ENCODE measurements at places on chromosomes 16 and 17.
A peak's percentile ranks its signal among the peaks of the same experiment; 100 is the strongest.

DNA sequence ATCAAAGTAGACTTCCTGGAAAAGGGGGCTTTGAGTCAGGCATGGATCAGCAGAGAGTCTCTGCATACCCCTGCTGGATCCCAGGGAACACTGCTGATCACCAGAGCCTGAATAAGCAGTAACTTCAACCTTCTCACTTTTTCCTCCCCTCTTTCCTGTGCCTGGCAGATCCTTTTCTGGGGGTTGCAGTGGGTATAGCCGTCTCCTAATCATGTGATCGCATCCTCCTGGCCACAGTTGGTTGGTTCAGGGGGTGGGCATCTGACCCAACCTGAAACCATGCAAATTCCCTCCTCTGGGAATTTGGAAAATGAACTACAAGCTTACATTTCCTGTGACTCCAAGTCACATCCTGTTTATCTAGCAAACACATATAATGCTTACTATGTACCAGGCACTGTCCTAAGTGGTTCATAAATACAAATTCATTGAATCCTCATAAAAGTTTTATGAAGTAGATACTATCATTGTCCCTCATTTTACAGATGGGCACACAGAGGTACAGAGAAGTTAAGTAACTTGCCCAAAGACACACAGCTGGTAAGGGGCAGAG is 120.3 kb downstream of the AXIN2 start:
- no peak for DNase-seq

- peak; percentile 27 for DNase-seq
Observed at GRCh38 chr17:78817123-78817522, 23.5 kb downstream of the USP36 start.

DNA sequence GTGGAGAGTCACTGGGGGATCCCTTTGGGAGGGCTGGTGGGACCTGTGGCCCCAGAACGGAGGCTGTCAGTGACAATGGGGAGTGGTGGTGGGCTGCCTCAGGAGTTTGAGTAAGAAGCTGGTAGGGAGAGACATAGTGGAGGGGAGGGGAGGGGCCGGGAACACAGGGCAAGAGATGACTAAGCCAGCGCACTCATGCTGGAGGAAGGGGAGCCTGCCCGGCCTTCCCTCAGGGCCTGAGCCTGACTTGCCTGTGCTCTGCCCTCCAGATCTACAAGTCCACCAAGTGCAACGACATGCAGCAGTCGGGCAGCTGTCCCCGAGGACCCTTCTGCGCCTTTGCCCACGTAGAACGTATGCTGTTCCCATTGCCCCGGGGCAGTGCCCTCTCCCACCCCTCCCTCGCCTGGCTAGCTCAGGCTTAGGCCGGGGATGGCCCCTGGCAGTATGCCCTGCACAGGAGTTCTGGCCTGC is 29.3 kb downstream of the UNC13D start:
- DNase-seq, result no peak

GRCh38 chr17:79936641-79937381 is 97.6 kb upstream of the CBX4 start:
- DNase-seq, result no peak

DNA sequence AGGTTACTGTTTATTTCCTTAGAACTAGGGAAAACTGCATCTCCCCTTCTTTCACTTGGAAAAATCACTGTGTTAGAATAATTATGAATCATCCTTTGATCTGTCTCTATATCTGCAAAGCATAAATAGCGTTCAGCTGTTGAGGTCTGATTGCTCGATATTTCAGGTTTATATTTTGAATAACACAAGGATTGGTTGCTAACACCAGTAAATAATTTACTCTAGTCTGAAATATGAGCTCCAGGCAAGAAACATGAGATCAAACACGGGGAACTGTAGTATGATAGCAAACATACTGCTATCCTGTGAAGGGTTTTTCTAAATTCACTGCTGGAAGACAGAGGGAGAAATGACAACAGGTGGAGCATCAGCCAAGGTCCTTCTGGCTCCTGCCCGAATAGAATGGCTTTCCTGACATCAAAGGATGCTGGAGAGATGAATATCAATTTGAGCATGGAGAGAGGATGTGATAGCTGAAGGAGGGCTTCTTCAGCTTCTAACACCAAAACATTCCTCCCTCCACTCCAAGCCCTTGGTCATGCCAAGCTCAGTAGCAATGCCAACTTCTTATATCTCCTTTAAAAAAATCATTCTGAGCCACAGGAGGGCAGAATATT is 450.3 kb downstream of the SHISA9 start:
- no peak for DNase-seq

DNA sequence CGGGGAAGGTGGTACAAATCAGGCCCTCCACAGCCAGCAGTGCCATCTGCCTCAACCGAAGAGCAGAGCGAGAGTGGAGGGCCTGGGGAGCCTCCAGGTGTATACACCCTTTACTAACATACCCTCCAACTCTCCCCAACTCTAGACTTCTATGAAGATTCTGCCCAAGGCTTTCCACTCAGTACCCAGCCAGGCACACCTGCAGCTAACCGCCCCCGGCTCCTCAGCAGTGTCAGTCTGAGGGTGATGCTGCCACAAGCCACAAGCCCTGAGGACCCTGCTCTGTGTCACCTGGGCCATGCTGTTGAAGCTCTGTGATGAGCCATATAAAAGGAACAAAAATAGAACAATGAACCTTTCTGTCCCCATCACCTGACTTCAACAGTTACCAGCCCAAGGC is 3.8 kb downstream of the CENPV start:
- no peak for DNase-seq

DNA sequence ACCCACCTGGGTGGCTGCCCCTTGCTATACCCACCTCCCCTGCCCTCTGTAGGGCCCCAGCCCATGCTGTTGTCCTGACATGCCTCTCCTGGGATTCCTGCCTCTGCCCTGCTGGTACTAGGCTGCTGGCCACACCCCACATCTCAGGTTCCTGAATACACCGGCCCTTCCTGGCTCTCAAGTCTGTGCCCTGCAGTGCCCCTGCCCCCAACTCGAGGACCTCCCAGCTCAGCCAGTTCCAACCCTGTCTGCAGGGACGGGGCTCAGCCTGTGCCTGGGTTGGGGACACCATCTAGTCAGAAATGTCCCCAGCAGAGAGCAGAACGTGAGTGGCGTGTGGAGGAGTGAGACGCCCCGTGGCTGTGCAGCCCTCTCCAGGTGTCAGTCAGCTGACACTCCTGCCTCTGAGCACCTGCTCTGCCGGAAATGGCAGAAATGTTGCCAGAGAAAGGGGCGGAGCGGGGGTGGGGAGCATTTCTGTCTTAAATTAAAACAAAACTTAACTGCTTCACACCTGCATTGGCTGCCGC is 28.7 kb downstream of the ACSF3 start:
- DNase-seq, result peak; percentile 50

DNA sequence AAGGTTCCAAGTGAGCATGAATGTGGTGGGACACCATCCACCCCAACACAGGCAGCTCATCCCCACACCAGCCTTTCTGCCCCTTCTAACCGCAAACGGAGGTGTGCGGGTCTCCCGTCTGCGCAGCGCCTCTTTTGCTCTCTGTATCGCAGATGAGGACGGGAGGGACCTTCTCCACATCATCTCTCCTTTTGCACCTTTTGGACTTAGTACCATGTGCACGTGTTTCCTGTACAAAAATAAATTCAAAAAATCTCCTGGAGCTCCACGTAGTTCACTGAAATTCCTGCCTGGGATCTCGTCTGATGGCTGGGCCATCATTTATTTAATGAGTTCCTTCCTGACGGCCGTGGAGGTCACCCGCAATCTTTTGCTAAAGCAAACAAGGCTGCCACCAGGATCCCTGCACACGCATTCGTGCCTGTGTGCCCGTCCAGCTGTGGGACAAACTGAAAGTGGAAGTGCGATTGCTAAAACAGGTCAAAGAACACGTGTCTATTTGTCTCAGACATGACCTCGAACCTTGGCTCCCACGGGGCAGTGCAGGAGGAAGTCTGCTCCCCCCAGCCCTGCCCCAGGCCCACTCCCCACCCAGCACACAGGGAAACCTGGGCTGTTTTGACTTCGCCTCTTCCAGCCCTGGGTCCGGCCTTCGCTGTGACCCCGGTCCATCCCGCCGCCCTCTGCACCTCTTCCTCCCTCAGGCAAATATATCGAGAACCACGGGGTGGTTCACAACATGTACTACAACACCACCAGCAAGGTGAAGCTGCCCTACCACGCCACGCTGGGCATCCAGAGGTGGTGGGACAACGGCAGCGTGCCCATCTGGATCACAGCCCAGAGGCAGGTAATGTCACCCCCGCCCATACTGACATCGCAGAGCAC is 2.3 kb downstream of the ENPP7 start:
- DNase-seq, result no peak

DNA sequence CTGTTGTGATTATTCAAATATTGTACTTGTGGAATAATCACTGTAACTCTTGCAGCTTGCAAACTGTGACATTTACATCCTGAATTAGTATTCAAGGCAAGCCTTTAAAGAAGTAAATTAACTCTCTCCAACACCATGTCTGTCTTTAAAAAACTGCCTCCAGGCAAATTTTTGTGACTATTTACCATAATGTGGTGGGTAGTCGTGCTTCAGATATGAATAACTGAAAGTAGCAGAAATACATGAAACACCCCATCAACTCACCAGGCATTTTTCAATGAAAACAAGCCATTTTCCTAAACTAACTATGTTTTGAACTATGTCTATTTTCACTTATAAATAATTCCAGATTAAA is 217.4 kb upstream of the PSMD7 start:
- no peak for DNase-seq

DNA sequence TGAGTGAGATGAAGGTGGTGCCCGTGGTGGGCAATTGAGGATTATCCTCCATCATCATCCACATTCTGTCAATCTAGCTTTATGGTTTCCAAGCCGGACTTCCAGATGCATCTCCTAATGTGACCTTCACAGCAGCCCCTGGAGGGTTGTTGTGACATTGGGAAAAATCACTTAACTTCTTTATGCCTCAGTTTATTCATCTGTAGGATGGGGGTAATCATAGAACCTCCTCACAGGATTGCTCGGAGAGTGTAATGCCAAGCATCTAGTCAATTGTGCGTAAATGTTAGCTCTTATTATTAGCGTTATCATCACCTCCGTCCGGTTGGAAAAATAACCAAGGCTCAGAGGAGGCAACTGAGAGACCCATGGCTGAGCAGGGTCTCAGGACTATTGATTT is 214.0 kb downstream of the CCDC182 start:
- DNase-seq, result no peak

DNA sequence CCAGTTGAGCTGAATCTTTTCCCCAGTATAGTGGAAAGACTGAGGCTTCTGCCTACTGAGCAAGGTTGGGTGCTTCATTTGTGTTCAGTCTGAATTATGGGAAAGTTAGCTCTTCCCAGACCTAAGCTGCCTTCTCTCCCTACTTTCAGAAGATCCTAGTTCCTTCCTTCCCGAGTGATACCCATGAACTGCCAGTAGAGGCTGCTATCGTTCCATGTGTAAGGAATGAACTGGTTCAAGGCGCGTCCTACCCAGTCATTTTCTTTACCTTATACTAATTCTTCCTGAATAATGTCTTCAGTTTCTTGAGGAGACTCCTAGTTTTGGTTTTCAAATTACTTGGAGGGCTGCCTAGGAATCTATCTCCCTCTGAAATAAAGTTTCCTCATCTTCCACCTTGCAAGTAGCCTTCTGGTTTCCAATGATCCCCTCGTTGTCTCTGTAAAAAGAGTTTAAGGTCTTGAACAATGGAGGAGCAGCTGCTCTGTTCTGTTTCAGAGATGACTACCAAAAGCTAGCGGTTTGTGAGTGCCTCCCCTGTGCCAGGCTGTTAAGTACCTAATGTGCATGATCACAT is 934 bp upstream of the AOC2 start:
- no peak for DNase-seq

GRCh38 chr17:45302649-45303173 is 14.1 kb downstream of the MAP3K14 start:
- no peak for DNase-seq

DNA sequence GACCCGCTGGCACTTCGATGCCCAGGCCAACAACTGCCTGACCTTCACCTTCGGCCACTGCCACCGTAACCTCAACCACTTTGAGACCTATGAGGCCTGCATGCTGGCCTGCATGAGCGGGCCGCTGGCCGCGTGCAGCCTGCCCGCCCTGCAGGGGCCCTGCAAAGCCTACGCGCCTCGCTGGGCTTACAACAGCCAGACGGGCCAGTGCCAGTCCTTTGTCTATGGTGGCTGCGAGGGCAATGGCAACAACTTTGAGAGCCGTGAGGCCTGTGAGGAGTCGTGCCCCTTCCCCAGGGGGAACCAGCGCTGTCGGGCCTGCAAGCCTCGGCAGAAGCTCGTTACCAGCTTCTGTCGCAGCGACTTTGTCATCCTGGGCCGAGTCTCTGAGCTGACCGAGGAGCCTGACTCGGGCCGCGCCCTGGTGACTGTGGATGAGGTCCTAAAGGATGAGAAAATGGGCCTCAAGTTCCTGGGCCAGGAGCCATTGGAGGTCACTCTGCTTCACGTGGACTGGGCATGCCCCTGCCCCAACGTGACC is 5.0 kb downstream of the WFIKKN2 start:
- no peak for DNase-seq

DNA sequence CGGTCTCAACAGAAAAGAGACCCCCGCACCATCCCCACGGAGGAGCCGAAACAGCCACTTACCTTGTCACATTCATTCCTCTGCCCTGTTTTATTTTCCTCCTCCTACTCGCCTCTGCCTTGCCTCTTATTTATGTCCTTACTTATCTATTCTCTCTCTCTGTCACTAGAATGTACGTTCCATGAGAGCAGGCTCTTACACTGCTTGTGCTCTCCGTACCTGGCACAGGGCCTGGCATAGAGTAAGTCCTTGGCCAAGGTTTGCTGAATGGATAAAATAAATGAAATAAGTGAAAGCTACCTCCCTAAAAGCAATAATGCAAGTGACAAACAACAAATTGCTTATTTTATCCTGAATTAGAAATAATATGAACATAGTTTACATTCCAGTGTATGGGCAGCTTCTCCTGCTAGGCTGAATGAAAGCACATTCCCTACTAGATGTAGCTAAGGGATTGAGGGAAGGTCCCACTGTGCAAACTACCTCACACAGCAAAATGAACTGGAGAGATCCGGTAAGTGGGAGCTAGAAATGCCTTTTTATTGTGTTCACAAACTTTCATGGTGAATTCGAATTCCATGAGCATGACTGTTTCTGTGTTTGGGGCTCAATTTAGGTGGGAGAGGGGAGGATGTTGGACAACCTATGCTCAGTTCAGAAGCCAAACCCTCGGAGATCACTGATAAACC is 173.1 kb downstream of the PARN start:
- DNase-seq, result no peak

All from activated T-helper 1 cell treated with anti-CD3 and anti-CD28 coated beads, Interleukin-2, amount 50 U/mL, for 16 hours (primary cell).